Activated CD8-positive, alpha-beta memory T cell treated with anti-CD3 and anti-CD28 coated beads for 36 hours (primary cell): ENCODE measurements at places on chromosomes 11 and 22. TPM values are rescaled to one million over a fixed set of nuclear protein-coding genes. Genes with fewer than 3 reads are reported as not detected.

TNKS1BP1 gene
- total RNA-seq, result 13.8 TPM

PKP3 gene
- total RNA-seq, result 0.50 TPM

RIBC2 gene
- total RNA-seq, result 13.3 TPM

MMP7 gene
- total RNA-seq, result not detected

UBQLN3 gene
- not detected for total RNA-seq

NLRP6 gene
- total RNA-seq, result 1.8 TPM

ZNF202 gene
- 18.7 TPM for total RNA-seq
